CD8-positive, alpha-beta memory T cell (primary cell): ENCODE measurements at places on chromosomes 1 and 21.

GRCh38 chr21:34871026-34871908 is 177.8 kb downstream of the RUNX1 start:
- no peak for DNase-seq

GRCh38 chr21:35336534-35336933 is 287.4 kb upstream of the RUNX1 start:
- DNase-seq = no peak

DNA sequence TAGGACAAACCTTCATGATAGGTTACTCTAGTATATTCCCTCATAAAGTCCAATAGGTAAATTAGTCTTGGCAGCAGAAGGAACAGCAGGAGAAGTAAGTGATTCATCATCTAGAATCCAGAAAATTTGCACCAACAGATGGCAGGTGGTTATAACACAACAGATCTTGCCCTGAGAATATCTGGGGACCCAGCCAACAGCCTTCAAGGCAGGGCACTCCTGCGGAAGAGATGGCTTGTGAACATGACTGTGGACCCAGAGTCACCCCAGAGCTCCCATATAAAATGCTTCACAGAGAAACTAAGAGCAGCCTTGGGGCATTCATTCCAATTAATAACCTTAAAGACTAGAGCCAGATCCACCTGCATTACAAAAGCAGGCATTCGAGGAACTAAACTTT is 7.9 kb upstream of the PLA2G2C start:
- no peak for DNase-seq

DNA sequence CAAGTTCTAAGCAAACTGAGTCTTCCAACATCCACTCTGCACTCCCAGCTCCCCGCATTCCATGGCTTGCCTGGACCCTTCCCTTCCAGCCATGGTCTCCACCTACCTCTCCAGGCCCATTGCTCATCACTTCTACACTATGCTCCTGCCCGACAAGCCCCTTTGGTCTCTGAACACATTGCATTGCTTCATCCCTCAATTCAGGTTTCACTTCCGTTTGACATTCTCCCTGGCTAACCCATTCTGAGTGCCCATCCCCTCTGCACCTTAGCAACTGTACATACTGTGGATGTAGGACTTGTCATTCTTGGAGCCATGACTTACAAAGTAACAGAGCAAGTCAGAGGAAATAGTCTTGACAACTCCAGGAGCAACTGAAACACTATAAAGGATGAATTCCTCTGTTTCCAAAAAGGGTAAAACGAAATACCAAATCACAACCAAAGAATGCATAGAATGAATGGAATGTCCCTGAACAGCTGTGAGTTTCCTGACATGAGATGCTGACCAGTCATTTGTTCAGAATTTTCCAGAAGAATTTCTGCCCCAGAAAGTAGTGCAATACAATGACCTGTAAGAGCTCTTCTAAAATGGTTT is 66.7 kb downstream of the KCNJ6 start:
- DNase-seq = no peak

GRCh38 chr1:32496127-32496526 is 31.3 kb downstream of the ZBTB8B start:
- no peak for DNase-seq

- DNase-seq = peak; percentile 76
Measured at GRCh38 chr1:111204201-111204982, 3.9 kb upstream of the DENND2D start.

DNA sequence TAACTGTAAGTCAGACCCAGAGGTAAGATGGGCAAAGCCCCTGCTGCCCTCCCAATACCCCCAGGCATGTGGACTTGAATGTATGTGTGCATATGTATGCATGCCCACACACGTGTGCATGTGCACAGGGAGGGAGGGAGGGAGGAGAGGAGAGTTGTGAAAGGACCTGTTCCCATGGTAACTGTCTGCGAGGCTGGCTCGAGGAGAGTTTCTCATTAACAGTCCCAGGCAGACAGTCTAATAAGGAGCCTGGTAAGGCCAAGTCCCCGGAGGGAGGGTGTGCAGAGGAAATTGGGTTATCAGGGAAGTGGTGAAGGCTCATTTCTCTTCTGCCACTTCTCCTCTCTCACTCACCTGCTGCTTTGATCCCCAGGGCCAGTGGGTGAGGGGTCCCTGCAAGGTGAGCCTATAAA is 74.9 kb downstream of the NFASC start:
- DNase-seq = no peak

GRCh38 chr1:199218065-199218464 is 579.2 kb downstream of the PTPRC start:
- peak; percentile 10 for DNase-seq

- no peak for DNase-seq
Measured at GRCh38 chr1:218456444-218456843, 111.3 kb downstream of the TGFB2 start.

DNA sequence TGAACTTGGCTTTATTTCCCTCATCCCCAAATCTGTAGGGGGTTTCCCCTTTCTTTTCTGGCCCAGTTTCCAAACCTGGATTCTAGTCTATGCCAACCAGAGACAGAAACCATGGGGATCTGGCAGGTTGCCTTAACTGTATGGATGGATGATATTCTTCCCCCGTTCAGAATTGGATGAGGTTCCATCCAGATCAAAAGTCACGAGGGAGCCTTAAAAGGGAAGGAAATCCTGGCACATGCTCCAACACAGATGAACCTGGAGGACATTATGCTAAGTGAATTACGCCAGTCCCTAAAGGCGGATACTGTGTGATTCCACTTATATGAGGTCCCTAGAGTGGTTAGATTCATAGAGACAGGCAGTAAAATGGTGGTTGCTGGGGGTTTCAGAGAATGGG is 124.4 kb downstream of the HUNK start:
- no peak for DNase-seq

- DNase-seq = no peak
Measured at GRCh38 chr1:54857141-54857540, 29.9 kb downstream of the DHCR24 start.

- DNase-seq = no peak
Measured at GRCh38 chr1:162303004-162303344, 73.7 kb downstream of the SPATA46 start.

DNA sequence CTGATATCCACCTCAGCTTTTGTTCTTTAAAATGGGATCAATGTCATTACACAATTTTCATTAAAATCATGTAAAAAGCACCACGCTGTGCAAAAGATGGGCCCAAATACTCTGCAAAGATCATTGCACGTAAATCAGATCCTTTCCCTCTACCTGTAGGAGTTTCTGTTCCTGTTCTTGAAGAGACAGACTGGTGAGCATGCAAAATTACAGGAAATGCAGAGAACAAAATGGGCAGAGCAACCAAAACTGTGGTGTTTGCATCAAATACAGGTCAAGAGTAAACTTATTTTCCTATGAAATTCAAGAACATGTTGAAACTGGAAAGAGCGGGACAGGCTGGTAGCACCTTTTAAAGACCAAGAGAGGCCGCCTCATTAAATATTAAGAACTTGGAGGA is 294.9 kb upstream of the ADGRL2 start:
- no peak for DNase-seq

DNA sequence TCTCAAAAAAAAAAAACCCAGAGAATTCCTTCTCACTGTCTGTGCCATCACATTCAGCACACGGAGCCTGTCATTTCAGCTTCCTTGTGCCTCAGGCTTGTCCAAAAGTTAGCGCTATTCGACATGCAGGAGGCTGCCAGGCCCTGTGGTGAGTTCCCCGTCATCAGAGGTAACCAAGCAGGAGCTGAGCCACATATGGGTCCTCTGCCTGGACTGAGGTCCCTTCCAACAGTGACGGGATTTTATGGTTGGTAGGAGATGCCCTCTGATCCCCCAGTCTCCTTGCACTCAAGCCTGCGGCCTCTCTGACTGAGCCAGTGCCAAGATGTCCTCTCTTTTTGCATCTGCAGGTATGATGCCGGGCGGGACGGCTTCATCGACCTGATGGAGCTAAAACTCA is 12.7 kb upstream of the CTRC start:
- DNase-seq = no peak

DNA sequence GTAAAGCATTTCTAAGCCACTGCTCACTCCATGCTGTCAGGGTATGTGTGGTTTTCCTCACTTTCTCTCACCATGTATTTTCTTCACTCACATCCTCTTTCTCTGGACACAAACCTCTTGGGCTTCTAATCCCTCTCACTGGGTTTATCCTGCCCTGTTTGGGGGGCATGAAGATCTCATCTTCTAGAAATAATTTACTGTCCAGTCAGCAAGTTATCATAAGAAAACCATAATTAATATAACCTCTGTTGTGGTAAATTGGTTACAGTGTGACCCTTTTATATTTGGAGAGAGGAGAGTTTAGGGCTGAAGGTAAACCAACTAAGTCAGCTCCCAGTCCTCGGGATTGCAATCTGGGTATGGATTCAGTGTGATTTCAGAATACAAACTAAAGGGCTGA is 213.8 kb upstream of the PROX1 start:
- no peak for DNase-seq

- DNase-seq = no peak
Measured at GRCh38 chr1:196400478-196401451, 207.5 kb downstream of the KCNT2 start.

GRCh38 chr1:182147951-182148350 is 86.4 kb upstream of the ZNF648 start:
- no peak for DNase-seq

- DNase-seq = no peak
Measured at GRCh38 chr1:59856725-59857338, 42.1 kb downstream of the HOOK1 start.

DNA sequence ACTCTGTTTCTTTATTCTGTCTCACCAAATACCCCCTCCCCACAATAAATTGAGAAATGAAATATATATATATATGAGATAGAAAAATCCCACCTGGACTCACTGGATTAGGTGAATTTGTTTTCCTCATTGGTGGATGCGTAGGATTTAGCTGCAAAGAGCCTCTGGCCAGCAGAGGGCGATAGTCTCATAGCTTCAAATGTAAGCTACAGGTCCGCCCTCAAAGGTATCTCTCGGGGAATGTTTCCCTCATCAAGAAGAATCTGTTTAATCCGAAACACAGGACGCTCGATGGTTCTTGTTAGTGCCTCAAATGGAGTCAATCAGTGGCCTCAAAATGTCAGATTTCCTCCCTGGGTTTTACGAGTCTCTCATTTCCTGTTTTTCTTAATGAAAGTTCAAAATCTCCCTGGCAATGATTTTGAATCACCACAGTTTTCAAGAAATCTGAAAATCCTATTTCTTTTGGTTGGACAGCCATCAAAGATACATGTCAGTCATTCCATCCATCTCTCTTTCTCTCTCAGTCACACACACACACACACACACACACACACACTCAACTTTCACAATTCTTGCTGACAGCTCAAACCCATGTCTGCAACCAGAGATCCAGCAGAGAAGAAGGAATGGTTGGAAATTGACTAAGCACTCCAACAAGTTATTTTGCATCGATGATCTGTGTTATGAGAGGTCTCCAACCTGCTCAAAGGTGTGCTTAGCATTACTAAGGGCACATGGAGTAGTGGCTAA is 13.9 kb upstream of the CAMK1G start:
- DNase-seq = peak; percentile 56

GRCh38 chr1:110914676-110915075 is 41.7 kb downstream of the CD53 start:
- no peak for DNase-seq

GRCh38 chr1:212677136-212677535 is 22.5 kb downstream of the BATF3 start:
- no peak for DNase-seq

DNA sequence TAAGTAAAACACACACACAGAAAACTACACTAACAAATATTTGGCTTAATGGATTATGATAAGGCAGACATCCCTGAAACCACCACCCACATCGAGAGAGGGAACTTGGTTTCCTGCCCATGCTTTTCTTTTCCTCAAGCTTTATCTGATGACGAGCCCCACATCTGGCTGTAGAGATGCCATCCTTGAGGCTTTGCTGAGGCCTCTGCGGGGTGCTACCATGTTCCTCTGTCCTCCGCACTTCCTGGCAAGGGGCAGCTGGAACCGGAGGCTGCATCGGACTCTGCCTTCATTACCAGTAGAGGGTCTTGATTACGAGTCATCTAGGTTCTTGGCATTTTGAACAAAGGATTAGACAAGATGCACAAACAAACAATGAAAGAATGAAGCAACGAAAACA is 21.7 kb upstream of the C1orf174 start:
- no peak for DNase-seq

- no peak for DNase-seq
Measured at GRCh38 chr1:115445090-115445489, 107.0 kb upstream of the NGF start.

DNA sequence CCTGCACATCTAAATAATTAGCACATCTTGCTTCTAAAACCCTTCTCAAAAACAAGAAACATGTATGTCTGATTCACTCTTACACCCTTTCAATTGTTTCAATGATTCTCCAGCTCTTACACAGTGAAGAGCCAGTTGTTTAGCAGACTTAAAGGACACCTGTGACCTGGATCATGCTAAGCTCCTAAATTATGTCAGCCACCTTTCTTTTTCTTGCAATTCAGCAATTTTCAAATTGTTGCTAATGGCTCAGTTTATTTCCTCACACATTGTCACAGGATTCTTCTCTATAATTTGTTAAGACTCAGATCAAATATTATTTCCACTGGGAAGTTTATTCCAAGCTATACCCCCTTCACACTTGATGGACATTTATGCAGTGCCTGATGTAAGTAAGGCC is 413.2 kb downstream of the PLA2G4A start:
- no peak for DNase-seq

GRCh38 chr1:91885716-91886506 is at the start of gene TGFBR3:
Gene TGFBR3, minus strand, starts transcription at chr1:91886151. Its CDS starts 24,620 bp downstream, at chr1:91861531.
- peak; percentile 75 for DNase-seq

- no peak for DNase-seq
Measured at GRCh38 chr1:183327434-183328290, 90.5 kb downstream of the NMNAT2 start.

DNA sequence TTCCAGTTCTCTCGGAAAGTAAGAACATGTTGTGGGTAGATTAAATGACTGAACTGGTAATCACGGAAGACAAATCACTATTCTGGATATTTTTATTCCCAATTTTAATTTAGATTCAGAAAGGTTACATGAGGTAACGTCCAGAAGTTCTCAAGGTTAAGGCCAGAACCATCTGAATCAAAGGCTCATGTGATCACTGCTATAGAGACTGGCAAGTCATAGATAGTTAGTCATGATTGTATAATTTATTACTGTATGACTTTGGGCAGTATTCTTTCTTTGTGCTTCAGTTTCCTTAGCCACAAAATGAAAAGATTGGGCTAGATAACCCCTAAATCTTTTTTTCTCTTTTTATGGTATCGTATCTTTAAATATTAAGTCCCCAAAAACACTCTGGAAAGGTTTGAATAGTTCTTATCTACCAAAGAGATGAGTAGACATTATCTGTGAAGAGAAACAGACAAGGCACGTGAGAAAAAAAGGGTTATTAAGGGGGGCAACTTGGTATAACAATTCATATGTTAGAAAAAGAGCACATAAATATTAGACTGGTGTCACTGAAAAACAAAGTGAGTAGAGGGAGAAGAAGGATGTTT is 241.0 kb downstream of the PTPRC start:
- DNase-seq = no peak
